AG08396 (cell line): ENCODE measurements at places on chromosomes 4 and X.

GRCh38 chr4:186593587-186593973 lies 38.2 kb upstream of the MTNR1A start:
- no peak for DNase-seq

DNA sequence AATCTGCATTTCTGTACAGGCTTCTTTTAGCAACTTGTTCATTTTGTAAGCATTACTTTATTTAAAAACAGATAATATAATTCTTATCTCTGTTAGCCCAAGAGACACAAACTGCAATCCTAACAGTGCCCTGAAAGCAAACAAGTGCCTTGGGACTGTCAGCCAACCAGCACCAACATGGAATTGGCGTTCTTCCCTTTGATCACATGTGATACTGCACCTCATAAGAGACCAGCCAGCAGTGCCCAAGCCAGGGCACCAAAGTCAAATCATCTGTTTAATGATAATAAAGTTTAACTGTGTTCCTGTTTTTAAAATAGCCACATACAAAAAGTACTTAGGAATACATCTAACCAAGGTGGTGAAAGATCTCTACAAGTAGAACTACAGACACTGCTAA lies 223.2 kb downstream of the PRDM5 start:
- DNase-seq, result no peak

DNA sequence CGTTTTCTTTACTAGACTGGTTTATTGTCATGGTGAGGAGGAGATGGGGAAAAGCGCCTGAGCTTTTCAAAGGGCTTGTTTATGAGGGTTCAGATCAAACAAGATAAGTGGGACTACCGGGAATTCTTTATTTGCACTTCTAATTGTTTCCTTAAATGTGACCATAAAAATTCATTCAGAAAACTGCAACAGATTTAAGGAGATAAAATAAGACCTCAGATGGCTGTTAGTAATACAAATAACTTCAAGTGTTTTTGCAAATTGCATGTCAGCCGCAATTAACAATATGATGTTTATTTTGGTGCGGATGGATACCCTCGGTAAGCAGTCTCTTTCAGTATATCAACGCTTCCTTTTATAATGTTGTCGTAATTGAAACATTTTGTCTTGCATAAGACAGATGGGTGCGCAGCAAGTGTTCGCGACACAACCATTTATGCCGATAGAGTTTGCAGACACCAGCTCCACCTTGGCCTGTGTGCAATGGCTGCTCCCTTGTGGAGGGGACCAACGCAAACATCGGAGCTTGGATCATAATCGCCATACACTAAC lies 151.0 kb downstream of the C4orf33 start:
- no peak for DNase-seq

GRCh38 chr4:79526641-79527565 lies 118.9 kb upstream of the GK2 start:
- no peak for DNase-seq

- no peak for DNase-seq
These were observed 46.3 kb downstream of the SH3KBP1 start for GRCh38 chrX:19840899-19841648.
